ENCODE measurements at places on chromosomes 1 and 21.
A peak's percentile ranks its signal among the peaks of the same experiment; 100 is the strongest.

DNA sequence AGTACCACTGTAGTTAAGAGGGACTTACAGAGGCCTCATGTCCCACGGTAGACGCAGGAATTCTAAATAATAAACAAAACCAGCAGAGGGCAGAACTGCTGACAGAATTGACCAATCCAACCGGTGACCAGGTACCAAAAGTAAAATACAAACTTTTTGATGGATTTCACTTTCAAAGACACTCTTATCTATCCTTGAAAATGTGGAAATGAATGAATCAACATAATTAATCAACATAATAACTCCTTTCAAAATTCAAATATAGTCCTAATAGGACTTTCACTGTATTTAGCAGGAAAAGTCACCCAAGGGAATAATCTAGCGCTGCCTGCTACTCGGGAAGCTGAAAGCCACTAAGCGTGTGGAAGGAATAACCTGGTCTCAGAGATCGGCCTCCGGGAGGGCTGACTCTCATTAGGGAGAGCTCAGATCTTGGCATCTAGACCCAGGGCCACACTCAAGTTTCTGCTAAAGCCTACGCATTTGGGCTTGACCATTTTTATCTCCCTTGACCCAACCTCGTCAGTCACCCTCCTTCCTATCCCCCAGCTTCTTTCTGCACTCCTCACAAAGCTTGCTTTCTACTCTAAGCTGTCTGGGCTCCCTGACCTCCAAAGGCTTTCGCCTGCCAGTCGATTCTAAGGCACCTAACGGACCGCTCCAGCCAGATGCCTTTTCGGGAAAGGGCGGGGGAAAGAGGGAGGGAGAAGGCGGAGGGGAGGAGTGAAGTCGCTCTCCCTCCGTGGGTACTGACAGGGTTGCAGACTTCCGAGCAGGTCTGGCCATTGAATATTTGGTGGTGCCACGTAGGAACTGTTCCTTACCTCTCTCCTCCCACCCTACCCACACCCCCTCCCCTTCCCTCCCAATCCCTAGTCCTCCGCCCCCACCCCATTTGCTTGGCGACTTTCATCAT is 1.6 kb downstream of the COL11A1 start:
- DNase-seq = no peak

DNA sequence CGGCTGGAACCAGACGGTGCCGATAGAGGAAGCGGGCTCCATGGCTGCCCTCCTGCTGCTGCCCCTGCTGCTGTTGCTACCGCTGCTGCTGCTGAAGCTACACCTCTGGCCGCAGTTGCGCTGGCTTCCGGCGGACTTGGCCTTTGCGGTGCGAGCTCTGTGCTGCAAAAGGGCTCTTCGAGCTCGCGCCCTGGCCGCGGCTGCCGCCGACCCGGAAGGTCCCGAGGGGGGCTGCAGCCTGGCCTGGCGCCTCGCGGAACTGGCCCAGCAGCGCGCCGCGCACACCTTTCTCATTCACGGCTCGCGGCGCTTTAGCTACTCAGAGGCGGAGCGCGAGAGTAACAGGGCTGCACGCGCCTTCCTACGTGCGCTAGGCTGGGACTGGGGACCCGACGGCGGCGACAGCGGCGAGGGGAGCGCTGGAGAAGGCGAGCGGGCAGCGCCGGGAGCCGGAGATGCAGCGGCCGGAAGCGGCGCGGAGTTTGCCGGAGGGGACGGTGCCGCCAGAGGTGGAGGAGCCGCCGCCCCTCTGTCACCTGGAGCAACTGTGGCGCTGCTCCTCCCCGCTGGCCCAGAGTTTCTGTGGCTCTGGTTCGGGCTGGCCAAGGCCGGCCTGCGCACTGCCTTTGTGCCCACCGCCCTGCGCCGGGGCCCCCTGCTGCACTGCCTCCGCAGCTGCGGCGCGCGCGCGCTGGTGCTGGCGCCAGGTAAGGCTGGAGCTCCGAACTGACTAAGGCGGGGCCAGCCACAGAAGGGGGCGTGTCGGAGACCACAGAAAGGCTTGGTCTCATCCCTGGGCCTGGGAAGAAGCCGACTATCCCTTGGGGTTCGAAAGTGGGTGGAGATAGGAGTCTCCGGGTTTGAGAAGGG is 486 bp downstream of the SLC27A3 start:
- DNase-seq = no peak

DNA sequence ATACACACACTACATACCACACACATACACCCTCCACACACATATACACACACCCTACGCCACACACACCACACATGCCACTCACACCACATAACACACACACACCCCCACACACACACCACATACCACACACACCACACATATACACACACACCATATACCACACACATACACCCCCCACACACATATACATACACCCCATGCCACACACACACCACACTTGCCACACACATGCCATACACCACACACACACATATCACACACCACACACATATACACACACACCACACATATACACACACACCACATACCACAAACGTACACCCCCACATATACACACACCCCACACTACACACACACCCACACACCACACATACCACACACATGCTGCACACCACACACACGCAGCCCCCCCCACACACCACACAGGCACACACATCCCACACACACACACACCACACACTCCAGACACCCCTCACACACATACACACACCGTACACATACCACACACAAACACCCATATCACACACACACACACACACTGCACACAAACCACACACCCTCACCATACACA is 76.7 kb upstream of the TMPRSS2 start:
- DNase-seq = no peak

DNA sequence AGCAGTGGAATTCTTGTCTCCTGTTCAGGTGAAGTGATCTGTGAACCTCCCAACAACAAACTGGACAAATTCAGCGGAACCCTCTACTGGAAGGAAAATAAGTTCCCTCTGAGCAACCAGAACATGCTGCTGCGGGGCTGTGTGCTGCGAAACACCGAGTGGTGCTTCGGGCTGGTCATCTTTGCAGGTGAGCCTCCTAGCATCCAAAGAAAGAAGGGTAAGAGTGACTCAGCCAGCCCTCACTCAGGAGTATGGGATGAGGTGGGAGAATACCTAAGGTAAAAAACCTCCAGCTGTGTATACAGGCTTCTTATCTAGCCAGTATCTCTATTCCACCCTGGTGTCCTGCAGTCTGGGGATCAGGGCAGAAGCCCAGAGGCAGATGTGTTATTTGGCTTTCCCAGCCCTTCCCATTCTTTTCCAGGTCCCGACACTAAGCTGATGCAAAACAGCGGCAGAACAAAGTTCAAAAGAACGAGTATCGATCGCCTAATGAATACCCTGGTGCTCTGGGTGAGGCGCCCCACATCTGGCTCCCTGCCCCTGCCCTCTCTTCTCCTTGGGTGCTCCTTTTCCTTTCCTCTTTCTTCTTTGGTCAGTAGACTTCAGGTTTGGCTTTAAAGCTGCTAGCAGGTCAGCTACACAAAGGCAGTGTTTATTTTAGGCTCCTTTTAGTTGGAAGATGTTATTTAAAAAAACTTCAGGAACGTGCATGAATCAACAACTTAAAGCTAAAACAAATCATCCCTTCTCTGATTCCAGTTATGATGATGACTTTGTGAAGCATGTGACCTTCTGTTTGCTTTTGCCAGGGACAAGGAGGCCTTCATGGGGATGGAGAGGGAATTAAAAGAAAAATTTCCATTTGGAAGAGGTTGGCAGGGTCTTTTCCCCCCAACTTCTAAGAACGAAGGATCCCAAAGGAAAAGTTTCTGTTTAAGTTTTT is 9.0 kb downstream of the ATP8B2 start:
- no peak for DNase-seq

DNA sequence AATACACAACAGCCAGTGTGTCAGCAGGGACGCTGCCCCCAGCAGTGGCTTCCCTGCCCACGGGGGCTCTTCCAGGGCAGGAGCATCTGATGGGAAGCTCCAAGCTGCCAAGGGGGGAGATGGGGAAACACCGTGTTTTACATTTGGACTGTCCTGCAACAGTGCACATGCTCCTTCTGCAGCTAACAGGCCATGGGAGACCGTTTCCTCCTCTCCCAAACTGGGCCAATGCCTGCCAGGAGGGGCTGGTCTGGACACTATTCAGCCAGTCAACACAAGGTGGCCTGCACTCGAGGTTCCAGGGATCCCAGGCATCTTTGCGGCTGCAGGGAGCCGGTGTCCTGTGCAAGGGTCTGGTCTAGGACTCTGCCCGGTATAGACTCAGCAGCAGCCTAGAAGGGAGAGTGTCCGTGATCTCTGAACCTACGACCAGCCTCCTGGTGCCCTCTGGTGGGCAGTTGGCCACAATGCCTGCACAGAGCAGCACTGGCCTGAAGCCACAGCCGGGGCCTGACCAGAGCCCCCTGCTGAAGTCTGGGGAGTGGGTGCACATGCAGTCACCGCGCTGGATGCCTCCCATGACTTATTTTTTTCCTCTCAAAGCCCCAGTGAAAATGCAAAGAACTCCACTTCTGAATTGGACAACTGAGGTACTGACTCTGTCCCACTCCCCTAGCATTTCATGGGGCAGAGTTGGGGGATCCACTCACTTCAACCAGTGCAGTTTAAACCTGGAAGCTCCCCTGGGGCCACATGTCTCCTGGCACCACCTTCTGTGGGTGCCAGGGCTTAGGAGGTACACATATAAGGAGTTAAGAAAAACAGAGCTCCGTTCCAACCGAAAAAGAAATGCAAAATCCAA is 33.3 kb downstream of the RCC2 start:
- DNase-seq = no peak

DNA sequence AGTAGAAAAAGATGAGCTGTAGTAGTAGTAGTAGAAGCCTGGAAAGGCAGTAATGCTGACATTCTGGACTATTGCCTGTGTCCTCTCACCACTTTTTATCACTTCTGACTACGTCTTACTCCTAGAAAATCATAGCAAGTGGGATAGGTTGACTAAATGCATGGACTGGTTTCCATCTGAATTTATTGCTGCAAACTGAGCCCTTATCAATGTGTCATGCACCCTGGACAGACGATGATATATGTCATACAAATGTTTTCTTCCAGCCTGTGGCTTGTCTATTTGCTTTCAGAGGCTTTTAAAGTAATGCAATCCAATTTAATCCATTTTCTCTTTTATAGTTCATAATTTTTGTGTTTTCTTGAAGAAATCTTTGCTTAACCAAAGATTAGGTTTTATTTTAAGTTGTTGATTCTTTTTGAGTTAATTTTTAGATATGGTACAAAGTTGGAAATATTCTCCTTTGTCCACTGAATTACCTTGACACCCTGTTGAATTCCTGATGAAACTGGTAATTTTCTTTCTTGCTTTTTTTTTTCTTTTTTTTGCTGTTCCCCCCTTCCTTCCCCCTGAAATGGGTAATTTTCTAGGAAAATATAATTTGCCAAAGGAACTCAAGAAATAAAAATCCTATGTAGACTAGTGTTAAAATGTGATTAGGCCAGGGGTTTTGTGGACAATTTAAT is 47.1 kb downstream of the PHACTR4 start:
- no peak for DNase-seq

DNA sequence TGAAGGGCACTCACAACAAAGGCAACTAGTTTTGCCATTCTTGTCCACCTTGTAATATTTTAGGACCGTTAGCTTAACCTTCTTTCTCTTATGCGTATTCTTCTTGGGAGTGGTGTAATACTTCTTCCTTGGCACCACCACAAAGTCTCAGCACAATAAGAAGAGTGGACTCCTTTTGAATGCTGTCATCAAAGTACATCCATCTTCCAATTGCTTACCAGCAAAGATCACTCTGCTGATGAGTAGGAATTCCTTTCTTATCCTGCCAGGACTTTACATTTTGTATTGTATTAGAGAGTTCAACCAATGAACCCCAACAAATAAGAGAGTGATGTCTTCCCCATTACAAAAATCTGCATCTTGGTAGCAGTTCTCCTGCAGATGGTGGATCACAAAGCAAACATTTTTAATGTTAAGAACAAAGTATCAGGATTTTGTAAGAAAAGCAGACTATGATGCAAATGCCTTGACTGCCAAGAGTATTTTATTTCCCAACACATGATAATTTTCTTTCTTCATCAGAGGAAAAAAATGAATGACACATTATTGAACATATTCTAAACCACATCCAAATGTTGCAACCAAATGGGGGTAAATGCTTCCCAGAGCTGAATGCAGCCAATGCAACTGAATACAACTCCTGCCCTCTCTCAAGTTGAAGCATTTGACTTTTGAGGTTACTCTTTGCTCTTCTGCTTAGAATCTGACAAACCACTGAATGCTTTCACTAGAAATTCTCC is 5.1 kb upstream of the ARNT start:
- DNase-seq = no peak

GRCh38 chr1:203252678-203253077 is 23.2 kb upstream of the CHIT1 start:
- DNase-seq = no peak

GRCh38 chr1:33960188-33960895 is 96.5 kb downstream of the HMGB4 start:
- DNase-seq = no peak

GRCh38 chr1:109605381-109605780 is 14.0 kb downstream of the GNAT2 start:
- DNase-seq = no peak

GRCh38 chr1:86703696-86704457 is 499 bp upstream of the SH3GLB1 start:
- DNase-seq = peak; percentile 26

- no peak for DNase-seq
Measured at GRCh38 chr21:14736162-14736561, 190.0 kb upstream of the SAMSN1 start.

- no peak for DNase-seq
Measured at GRCh38 chr1:2098301-2098698, 48.1 kb downstream of the PRKCZ start.

- DNase-seq = no peak
Measured at GRCh38 chr21:36004441-36004840, 55.9 kb downstream of the SETD4 start.

- no peak for DNase-seq
Measured at GRCh38 chr1:78304761-78305160, 186.0 kb upstream of the PTGFR start.

DNA sequence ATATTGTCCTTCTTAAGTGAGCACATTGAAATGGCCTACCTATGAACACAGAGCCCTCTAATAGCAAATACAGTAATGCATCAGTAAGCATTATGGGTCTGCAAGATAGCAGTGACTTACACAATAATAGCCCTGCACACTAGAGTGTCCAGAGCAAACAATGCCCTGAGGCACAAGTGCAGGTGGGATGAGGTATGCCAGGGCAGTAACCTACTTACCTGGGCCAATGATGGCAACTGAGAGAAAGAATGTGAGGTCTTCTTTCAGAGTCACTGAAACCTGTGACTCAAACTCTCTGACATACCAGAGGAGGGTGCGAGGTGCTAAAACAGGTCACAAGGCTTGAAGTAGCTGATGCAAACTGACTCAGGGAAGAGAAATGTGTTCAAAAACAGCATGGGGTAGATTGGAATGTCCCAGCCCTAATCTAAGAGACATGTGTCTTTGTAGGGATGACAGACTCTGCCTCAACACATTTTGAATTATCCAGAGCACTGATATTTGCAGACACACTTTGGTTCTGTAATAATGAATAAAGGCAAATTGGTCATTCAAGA is 168.5 kb upstream of the RUNX1 start:
- DNase-seq = peak; percentile 19

Data from stimulated activated CD4-positive, alpha-beta T cell treated with anti-CD3 and anti-CD28 coated beads, Interleukin-12 subunit alpha, Interleukin-12 subunit beta, amount 100 ng/mL, for 24 hours (primary cell).